ENCODE measurements at places on chromosomes 6 and 20. TPM values are rescaled to one million over a fixed set of nuclear protein-coding genes. Genes with fewer than 3 reads are reported as not detected.

GRCh38 chr6:168192901-168193815, 114.1 kb upstream of the FRMD1 start:
- no peak for DNase-seq

DNA sequence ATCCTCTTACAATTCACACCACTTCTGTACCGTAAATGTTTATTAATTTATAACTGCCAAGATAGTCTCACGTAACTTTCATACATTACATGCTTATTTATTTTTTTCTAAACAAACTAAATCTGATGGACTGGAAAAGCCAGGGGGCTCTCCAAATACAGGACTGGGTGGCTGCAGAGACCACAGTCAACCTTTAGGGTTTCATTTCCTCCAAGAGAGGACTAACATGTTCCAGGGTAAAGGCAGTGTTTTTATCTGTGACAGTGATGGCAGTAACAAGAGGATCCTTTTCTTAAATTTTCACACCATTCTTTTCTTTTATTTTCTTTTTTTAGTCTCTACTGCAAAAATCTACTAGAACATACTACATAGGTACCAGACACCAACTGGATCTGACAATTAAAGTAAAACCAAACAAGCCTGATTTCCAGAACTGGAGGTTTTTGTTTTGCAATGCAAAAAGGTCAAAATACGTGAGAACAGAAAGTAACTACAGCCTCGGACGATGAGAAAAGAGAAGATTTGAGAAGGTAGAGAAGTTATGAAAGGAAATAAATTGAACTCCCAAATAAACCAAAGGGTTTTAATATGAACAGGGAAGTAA, 1.2 kb downstream of the LMBRD1 start:
- DNase-seq = no peak

DNA sequence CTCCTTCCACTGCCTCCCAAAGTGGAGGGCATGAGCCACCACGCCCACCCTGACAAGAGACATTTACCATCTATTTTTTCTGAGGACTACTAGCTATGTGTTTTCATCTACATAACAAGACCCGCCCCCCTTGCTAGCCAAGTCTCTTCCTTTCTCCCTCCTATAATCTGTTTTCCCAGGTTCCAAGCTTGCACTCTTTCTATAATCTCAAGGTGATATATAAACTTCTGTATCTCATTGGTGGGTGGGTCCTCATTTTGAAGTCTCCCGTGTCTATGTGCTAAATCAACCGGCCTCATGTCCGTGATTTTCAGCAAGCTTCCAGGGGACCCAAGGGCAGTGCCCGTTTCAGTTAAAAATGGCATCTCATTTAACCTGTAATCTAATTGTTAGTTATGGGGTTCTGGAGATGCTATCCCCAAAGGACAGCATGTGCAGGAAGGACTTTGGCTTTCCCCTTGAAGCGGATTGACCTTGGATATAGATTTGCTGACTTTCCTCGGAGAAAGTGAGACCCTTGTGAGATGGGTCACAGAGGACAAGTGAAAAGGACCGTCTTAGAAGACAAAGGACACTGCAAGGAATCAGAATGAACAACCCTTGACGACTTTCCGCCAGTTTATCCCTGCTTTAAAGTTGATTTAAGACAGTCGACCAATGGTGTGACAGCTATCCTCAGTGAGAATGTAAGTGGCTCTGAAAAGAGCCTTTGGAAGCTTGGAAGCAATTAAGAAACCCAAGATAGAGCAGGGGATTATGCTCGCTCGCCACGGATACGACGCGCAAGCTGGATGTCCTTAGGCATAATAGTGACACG, 22.4 kb downstream of the OR2B2 start:
- DNase-seq = no peak

- no peak for DNase-seq
These were observed 224.9 kb upstream of the SMLR1 start for GRCh38 chr6:130602151-130602770.

DNA sequence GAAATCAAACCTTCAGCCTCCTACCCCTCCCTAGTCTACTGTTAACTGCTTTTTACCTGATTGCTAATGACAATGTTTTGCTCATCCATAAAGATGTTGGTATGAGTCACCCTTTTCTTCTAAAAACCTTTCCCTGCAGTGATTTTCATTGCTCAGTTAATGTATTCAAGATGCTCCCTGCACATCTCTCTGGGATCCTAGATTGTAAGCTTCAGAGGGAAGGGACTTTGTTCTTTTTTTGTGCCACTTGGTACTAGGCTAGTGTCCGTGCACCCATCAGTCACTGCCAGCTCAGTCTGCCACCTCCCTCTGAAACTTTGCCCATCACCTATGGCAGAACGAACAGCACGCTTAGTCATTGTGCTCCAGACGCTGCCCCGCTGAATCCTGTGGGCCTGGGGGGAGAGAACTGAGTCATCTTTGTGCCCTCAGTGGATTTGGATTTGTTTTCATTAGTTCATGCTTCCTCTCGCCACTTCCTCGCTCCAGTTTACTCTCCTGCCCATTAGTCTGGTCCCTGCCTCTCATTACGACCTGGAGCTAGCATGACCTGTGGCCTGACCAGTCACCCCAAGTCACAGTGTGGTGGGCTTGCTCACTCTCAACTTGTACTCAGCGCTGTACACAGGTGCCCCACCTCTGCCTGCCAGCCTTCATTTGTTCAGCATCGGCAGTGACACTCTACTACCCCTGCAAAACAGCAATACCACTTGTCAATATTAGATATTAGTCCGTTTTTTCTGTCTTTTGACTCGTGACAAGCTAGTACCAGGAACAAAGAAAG, 78.0 kb upstream of the TMEM181 start:
- DNase-seq = no peak

GRCh38 chr20:1269850-1270249, 3.8 kb downstream of the SNPH start:
- DNase-seq = no peak

DNA sequence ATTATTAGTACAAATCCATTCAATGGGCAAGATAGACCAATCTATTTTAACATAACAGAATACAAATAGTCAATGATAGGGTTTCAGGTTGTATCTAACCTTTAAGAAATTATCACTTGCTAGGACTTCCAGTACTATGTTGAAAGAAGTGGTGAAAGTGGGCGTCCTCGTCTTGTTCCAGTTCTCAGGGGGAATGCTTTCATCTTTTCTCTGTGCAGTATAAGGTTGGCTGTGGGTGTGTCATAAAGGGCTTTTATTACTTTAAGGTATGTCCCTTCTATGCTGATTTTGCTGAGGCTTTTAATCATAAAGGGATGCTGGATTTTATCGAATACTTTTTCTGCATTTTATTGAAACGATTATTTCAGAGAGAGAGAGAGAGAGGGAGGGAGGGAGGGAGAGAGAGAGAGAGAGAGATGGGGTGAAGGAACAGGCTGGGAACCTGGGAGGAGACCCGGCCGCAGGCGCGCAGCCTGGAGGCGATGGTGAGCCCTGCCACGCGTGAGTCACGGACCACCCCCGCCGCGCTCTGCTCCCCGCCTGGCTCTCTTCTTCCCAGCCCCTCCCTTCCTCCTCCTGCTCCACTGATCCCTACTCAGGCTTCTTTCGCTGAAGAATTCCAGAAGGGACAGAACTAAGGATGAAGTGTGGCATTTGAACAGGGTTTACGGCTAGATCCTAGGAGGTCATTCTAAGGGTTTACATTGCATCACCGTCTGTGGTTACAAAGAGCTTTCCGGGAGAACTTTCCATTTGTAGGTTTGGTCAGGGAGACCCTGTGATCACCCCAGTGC, 45.5 kb upstream of the HLA-E start:
- no peak for DNase-seq

DNA sequence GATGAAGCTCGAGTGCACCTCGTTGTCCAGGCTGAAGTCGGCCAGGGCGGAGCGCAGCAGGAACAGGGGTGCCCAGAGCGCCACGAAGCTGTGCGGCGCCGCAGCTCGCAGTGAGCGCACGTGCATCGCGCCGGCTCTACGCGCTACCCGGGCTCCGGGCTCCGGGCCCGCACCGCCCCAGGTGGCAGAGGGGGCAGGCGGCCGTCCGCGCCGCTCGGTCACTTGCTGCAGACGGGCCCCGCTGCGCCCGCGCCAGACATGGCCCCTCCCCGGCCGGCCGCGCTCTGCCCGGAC, 497 bp downstream of the BMP7 start:
- DNase-seq = no peak

- no peak for DNase-seq
These were observed 23.1 kb downstream of the NEDD9 start for GRCh38 chr6:11209369-11209768.

The CYP21A2 gene
- total RNA-seq = 0.78 TPM

The TOX2 gene
- 0.88 TPM for total RNA-seq

The CRIP3 gene
- total RNA-seq = 0.46 TPM

The PPP1R14C gene
- total RNA-seq = 0.40 TPM

Data from pancreas (tissue), 10 donors.